ENCODE measurements at places on chromosomes 7 and 10. TPM values are rescaled to one million over a fixed set of nuclear protein-coding genes. Genes with fewer than 3 reads are reported as not detected.

The PTPRN2 gene
- 0.54 TPM for total RNA-seq

The STEAP4 gene
- total RNA-seq, result not detected

The TFPI2 gene
- total RNA-seq, result not detected

The CRYGN gene
- total RNA-seq, result not detected

The SLC39A12 gene
- not detected for total RNA-seq

The LUC7L2 gene
- total RNA-seq, result 138 TPM

DNA sequence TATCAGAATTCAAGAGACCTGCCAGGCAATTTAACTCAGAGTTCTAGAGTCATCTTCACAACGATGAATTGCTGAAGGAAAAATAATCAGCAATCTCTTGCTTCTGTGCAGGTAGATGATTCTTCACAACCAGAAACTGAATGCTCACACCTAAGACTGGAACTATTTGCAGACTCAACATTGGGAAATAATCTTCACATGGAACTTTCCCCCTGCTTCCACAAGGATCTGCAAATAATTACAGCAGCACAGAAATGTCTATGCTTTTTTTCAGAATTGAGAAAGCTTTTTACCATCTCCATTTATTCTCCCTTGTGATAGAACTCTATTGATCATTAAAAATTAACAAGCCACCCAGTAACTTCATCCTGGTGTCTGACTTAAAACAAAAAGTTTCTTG, 282.8 kb downstream of the AHR start:
- peaks cover 9% of the 10 kb centered on the region for H3K27me3 ChIP-seq
- H3K27ac ChIP-seq, result no peak overlapping the region
- no peaks in the 10 kb centered on the region for H3K4me1 ChIP-seq
- no peak for DNase-seq
- H3K36me3 ChIP-seq, result peaks cover 2% of the 10 kb centered on the region

GRCh38 chr10:86699991-86700840, 31.9 kb downstream of the LDB3 start:
- H3K4me1 ChIP-seq, result no peaks in the 10 kb centered on the region
- no peaks in the 10 kb centered on the region for H3K36me3 ChIP-seq
- H3K27me3 ChIP-seq, result no peaks in the 10 kb centered on the region
- DNase-seq, result no peak

- no peak for DNase-seq
- H3K4me3 ChIP-seq, result no peak overlapping the region
- no peaks in the 10 kb centered on the region for H3K4me1 ChIP-seq
- H3K27ac ChIP-seq, result no peak overlapping the region
Observed at GRCh38 chr10:112708461-112708860, 241.6 kb upstream of the TCF7L2 start.

GRCh38 chr10:43024524-43024923, 52.3 kb upstream of the RET start:
- no peaks in the 10 kb centered on the region for H3K36me3 ChIP-seq
- H3K27ac ChIP-seq, result no peak overlapping the region
- DNase-seq, result no peak

- H3K4me3 ChIP-seq, result no peak overlapping the region
- H3K4me1 ChIP-seq, result no peaks in the 10 kb centered on the region
Observed at GRCh38 chr7:102082693-102083368, 203.8 kb upstream of the SH2B2 start.

DNA sequence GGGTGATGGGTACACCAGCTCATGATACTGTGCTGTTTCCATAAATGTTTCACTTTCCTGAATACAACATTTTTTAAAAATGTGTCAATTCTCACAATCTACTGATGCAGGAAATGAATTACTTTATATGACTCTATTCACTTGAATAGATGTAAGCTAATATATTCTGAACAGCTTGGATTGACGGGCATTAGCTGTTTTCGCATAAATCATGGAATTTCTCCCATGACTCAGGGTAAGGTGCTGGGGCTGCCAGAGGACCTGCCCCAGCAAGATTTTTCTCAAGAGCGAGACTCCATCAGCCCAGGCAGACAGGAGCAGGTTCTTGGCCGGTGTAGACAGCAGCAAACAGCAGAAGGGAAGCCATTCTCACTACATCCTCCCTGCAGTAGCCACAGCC, 107.1 kb downstream of the PFKFB3 start:
- H3K36me3 ChIP-seq, result peaks cover 3% of the 10 kb centered on the region
- no peak overlapping the region for H3K4me3 ChIP-seq
- no peak overlapping the region for H3K27ac ChIP-seq
- DNase-seq, result no peak

- no peaks in the 10 kb centered on the region for H3K36me3 ChIP-seq
- DNase-seq, result no peak
- peaks cover 5% of the 10 kb centered on the region for H3K27me3 ChIP-seq
- no peaks in the 10 kb centered on the region for H3K4me1 ChIP-seq
Observed at GRCh38 chr7:131774419-131775220, 218.2 kb upstream of the PODXL start.

DNA sequence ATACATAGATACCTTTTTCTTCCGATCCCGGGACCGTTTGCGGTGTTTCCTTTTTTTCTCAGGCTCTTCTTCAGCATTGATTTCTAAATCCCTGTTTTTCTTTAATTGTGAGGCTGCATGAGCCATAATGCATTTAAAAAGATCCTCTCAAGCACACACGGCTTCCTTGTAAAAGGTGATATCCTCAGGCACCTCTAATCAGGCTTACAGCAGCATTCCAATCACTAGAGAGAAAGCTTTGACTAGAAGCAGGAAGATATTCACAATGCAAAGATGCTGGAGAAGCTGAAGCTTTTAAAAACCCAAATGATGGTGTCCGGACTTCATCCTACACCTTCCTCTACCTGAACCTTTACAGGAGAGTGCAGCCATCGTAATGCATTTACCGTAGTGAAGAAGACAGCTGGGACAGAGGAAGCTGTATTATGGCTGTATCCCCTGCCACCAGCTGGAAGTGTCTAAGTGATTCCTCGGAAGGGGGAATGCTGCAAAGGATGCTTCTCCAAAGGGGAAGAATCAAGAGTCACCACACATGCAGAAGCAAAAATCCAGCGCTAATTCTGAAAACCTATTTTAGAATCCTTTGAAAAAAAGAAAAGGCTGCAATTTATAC, at the start of gene ANK3:
TSS of gene ANK3 (minus strand) at position 463 of the 613 bp plus-strand sequence. CDS start at position 126, 337 bp downstream.
- no peaks in the 10 kb centered on the region for H3K27me3 ChIP-seq
- H3K27ac ChIP-seq, result no peak within 1 kb of the TSS
- peaks cover 10% of the 10 kb centered on the region for H3K4me1 ChIP-seq
